ENCODE measurements at places on chromosomes 11 and 22.

DNA sequence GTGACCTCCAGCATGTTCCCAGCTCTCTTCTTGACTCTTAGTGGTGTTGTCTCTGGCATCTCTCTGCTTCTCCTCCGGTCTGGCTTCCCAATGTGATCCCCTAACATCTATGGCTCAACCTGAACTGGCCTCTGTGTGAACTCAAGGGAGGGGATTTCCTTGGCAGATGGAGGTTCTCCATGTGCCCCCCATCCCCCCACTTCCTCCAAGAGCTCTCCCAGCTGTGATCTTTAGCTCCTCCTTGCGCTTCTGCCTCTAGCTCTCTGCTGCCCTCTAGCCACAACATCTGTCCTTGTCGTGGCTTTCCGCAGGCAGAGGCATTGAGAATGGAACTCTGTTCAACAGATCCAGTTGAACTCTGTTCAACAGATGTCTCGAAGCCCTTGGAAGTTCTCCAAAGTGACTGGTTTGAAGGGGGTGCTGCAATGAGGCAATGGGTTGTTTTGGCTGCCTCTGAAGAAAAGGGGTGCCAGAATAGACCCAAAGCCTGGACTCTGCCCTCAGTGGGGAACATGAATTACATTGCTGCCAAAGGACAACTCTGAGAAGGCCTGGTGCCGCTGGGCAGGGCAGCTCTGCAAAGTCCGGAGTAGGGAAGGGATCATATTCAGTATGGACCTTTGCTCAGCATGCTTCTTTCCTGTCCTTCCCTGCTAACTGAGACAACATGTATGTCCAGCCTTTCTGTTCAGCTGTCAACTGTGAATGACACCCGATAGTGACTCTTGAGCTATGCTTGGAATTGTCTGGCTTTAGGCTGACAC lies 61.9 kb downstream of the ADM start:
- peak; percentile 93 for DNase-seq

GRCh38 chr11:64098318-64098831 lies 62.6 kb downstream of the FLRT1 start:
- DNase-seq: no peak

DNA sequence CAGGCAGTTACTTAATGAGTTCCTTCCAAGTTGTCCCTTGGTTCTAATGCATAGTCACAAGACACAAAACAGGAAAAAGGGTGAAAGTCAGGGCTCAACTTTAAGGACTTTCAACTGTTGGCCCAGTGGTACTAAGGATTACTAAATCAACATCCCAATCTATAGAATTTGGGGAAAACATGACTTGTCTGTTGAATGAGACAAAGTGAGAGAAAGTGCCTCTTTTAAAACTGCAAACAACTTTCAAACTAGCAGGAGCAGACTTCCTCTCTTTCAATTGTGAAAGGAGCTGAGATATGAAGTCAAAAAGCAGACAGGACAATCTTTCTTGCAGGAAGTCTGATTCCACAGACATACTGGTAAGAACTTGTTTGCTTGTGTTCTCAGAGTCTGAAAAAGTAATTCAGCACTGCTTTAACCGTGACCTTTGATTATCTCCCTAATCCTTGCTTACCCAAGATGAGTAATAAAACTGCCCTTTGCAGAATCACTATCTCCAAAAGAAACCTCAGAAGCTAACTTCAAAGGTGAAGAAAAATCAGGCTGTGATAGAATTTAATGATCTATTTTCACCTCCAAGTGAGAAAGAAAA lies 960.7 kb upstream of the RAG2 start:
- DNase-seq: no peak

GRCh38 chr22:37967147-37967546 lies 13.6 kb downstream of the POLR2F start:
- DNase-seq: no peak

DNA sequence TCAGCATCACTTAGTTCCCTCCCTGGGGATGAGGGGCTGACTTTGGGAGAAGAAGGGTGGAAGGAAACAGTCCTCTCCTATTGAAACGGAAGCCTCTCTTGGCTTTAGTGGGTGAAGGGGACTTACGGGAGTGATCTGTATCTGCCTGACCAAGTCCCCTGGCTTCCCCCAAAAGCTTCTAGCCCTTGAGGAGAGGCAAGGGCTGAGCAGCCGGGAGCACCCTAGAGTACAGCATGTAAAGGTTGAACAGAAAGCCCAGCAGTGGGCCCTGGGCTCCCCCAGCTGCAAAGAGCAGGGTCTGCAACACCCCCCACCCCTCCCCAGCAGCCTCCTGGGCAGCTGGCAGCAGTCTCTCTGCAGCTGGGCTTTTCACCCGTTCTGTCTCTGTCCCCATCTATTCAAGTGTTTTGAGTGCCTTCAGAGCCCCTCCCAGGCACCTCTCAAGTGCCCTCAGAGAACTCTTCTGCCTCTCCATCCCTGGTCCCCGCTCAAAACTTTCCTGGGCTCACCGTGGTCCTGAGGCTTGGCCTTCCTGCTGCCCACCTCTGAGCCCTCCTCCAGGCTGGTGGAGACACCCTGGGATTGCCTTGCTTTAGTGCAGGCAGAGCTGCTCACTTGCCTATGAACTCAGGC lies 2.7 kb downstream of the CAPN5 start:
- no peak for DNase-seq

DNA sequence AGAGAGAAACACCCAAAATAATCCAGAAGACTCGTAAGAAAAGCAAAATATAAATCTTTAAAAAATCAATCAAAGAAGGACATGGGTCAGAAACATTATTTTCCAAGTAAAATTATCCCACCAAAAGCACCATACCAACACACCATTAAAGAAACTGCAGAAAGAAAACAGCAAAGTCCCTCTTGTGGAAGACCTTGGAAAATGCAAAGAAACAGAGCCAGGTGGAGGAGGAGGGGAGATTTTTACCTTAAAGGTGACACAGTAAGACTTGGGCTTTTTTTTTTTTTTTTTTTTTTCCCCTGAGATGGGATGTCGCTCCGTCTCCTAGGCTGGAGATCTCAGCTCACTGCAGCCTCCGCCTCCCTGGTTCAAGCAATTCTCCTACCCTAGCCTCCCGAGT lies 123.8 kb downstream of the LARGE1 start:
- no peak for DNase-seq

- no peak for DNase-seq
Measured at GRCh38 chr11:30631148-30631547, 45.0 kb upstream of the MPPED2 start.

GRCh38 chr11:124898263-124898680 lies 607 bp upstream of the ROBO4 start:
- DNase-seq: peak; percentile 94

DNA sequence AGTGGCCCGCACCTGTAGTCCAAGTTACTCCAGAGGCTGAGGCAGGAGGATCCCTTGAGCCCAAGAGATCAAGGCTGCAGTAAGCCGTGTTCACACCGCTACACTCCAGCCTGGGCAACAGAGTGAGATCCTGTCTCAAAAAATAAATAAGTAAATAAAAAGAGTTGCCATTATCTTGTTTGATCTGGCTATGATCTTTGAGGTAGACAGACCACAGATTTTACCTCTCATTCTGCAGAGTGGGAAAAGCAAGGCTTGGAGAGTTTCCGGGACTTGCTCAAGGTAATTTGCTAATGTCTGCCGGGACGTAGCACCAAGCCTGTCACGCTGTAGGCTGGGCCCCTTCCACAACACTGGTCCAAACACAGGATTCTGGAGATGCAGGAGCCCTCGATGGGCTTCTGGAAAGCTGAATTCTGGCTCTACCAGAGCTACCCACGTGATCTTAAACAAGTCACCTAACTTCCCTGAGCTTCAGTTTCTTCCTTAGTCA lies 6.8 kb downstream of the GRAP2 start:
- DNase-seq: no peak

- no peak for DNase-seq
Measured at GRCh38 chr22:29581799-29582198, 886 bp upstream of the NIPSNAP1 start.

- peak; percentile 87 for DNase-seq
Measured at GRCh38 chr11:104668797-104669463, 229.3 kb downstream of the CASP12 start.

DNA sequence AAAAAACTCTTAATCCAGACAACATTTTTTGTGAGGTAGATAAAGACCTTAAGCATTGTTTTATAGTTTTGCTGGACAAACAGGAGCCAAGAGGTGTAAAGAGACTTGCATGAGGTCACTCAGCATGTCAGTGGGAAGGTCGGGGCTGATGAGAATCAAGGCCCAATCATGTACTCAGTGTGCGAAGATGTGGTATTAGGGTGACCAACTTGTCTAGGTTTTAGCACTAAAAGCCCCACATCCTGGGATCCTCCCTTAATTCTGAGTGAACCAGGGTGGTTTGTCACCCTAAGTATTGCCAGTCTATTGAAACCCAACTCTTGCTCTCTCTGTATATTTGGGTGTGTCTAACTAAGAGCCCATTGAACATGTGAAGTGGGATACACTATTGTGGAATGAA lies 19.5 kb upstream of the SORL1-AS1 start:
- no peak for DNase-seq

DNA sequence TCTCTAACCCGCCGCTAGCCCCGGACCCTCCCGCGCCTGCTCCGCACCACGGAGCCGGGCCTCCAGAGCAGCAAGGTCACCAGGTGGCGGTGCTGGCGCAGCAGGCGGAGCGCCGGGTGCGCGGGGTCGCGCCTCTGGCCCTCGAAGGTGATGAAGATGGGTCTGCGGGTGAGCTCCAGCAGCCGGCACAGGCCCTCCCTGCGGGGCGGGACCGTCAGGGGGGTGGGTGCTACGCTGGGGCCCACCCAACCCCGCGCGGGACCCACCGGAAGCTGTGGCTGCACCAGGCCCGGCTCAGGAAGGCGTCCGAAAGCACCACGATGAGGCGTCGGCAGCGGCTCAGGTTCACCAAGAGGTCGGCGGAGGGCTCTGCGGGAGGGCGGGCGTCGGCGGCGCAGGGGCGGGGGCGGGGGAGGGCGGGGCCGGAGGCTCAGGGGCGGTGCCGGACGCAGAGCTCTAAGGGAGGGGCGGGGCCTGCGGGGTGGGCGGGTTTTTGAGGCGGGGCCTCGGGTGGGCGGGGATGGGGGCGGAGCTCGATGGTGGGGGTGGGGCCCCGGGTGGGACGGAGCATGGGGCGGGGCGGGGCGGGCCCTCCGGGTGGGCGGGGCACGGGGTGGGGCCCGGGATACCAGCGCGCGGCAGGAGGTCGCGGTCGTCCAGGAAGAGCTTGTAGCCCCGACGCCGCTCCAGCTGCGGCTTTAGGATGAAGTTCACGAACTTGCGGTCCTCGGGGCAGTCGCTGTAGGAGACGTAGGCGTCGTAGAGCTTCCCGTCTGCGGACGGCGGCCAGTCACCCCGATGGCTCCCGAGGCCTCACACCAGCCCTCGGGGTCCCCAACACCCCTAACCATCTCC lies 7.8 kb downstream of the SIGIRR start:
- peak; percentile 84 for DNase-seq

- no peak for DNase-seq
Measured at GRCh38 chr11:44126304-44126703, 30.8 kb downstream of the EXT2 start.

GRCh38 chr11:125952973-125953372 lies 7.1 kb downstream of the VSIG10L2 start:
- no peak for DNase-seq

DNA sequence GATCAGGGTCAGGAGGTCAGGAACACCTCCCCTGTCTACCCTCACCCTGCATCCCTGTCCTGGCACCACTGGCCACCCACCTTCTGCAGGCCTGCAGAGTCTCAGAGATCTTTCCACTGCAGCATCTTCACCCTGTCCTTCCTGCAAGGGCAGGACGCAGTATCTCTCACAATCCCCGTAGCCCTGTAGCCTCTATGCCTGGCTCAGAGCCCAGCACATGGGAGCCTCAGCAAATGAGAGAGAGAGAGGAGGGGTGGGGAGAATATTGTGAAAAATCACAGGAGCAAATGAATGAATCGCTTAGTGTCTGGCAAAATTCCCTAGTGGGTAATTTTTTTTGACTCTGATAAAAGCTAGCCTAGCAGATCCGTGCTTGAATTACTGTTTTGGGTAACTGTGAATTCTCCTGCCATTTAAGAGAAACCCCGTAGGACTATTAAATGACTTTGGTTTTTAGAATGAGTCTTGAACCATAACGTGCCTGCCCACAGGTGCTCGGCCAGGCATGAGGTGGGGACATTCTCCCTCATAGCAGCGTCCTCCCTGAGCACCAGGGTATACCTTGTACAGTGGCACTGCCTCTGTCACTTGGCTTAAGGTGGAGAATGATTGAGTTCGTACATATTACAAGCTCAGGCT lies 91.5 kb downstream of the MORC2 start:
- peak; percentile 48 for DNase-seq

DNA sequence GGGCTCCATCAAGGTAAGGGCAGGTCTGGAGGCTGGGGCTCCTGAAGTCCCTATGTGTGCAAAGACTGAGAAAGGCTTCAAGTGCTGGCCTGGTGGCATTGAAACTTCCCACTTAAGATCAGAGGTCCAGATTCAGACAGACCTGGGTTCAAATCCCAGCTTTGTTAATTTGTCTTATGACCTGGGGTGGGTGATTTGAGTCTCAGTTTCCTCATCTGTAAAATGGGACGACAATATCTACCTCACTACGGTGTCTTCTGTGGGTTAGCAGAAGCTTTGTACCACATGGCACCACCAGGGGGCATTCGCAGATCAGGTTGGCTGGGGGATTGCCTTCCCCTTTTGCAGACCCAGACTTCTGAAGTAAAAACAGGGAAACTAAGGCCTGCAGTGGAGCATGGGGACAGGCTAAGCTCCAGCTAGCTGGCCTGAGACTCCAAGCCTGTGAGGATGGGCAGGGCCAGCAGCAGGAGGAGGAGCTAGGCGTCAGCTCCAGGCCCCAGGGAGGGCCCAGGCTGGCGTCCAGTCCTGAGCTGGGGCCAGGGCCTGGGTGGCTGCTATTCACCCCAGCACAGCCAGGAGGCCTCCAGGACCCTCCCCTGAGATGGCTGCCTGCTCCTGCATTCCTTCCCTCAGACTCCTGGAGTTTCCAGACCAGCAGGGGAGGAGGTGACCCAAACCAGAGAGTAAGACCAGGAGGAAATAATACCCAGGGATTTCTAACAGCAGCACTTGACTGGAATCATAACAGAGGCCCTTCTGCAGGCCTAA lies 1.5 kb downstream of the CASTOR1 start:
- DNase-seq: peak; percentile 90

DNA sequence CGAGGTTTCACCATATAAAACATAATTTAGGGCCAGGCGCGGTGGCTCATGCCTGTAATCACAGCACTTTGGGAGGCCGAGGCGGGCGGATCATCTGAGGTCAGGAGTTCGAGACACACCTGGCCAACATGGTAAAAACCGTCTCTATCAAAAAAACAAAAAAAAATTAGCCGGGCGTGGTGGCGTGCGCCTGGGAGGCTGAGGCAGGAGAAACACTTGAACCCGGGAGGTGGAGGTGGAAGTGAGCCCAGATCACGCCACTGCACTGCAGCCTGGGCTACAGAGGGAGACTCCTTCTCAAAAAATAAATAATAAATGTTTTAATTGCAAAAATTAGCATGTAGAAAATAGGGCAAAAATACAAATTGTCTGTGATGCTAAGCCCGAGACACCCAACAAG lies 993 bp upstream of the SFI1 start:
- DNase-seq: no peak

- no peak for DNase-seq
Measured at GRCh38 chr11:81059356-81059755, 1618.5 kb upstream of the TENM4 start.

- no peak for DNase-seq
Measured at GRCh38 chr11:90916706-90917105, 693.9 kb upstream of the CHORDC1 start.

GRCh38 chr11:68471360-68472340 lies 11.1 kb downstream of the PPP6R3 start:
- peak; percentile 71 for DNase-seq

GRCh38 chr22:30297276-30297990 lies 8.1 kb upstream of the CASTOR1 start:
- DNase-seq: no peak

GRCh38 chr11:126153972-126154371 lies 57.5 kb downstream of the RPUSD4 start:
- peak; percentile 33 for DNase-seq

- DNase-seq: no peak
Measured at GRCh38 chr22:23104187-23104971, 34.1 kb downstream of the GNAZ start.

All from fibroblast of upper back skin (primary cell).